ENCODE measurements at places on chromosomes 7 and 10.

GRCh38 chr7:128166603-128167041, 74.5 kb upstream of the LEP start:
- DNase-seq: no peak

- no peak for DNase-seq
These were observed 17.7 kb upstream of the OPALIN start for GRCh38 chr10:96376483-96376882.

DNA sequence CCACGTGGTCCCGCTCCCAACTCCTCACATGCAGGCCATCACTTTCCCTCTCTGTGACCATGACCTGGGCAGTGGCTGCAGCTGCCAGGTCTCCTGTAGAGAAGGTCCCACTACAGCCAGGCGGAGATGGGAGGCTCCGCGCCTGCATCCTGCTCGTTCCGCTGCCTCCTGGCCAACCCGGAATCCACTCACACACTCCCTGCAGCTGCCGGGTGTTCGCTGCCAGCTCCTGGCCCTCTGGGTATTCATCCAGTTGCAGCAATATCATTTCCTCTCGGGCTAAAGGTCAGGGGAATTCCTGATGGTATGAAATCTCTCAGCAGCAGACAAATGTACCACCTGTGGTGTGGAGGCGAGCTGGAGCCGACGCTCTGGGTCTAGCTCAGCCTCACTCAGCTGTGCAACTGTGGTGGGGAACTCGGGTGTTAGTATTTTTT, 65.7 kb downstream of the TLL2 start:
- no peak for DNase-seq

DNA sequence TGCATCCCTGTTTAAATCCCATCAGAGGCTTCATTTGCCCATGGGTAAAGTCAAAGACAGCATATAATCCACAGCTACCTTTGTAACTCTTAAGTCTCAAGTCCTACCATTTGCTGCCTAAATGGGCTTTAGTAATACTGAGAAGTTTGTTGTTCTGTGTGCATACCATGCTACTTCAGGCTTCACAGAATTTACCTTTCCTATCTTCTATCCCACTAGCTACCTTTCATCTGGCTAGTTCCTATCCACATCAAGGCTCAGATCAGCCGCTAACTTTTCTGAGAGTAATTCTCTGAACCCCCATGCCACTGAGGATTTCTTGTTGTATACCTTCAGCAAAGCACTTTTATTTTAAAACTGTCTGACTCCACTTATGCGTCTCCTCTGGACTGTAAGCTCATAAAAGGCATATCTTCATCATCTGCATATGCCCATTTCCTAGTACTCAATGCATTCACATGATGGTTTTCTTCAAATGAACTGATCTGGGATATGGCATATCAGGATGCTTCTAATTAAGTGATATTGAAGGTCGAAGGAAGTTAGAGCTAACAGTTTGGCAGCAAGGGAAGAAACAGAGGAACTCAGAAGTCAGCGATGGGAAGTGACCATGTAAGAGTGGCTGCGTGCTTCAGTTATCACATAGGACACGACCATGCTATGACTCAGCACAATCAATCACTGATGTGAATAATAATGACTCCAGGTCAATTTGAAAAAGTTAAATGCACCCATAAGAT, 283.9 kb upstream of the DKK1 start:
- no peak for DNase-seq

- no peak for DNase-seq
These were observed 148.6 kb downstream of the SH3PXD2A start for GRCh38 chr10:103706762-103707161.

- no peak for DNase-seq
These were observed 82.6 kb downstream of the GNAI1 start for GRCh38 chr7:80216996-80217842.

DNA sequence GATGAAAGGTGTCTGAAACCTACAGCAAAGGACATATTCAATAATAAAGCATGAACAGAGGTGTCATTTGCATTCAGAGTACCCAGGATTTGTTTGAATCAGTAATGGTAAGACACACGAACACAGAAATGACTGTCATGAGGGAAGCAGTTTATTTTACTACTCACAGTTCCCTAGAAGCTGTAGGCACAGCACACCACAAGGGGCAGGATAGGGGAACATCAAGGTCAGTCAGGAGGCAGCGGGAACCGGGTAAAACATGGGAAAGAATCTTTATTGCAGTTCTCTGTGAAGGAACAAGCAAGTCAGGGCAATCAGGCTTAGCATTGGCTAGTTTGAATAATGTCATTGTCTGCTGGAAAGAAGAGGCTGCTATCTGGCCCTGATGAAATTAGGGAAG, 70.2 kb upstream of the PDSS1 start:
- no peak for DNase-seq

Measured in stimulated activated CD8-positive, alpha-beta memory T cell treated with anti-CD3 and anti-CD28 coated beads, Interleukin-7, amount 100 ng/mL, for 1 hour (primary cell).